ENCODE measurements at places on chromosomes 5 and 9.

- DNase-seq = no peak
Observed at GRCh38 chr5:173655196-173655797, 38.8 kb upstream of the BOD1 start.

DNA sequence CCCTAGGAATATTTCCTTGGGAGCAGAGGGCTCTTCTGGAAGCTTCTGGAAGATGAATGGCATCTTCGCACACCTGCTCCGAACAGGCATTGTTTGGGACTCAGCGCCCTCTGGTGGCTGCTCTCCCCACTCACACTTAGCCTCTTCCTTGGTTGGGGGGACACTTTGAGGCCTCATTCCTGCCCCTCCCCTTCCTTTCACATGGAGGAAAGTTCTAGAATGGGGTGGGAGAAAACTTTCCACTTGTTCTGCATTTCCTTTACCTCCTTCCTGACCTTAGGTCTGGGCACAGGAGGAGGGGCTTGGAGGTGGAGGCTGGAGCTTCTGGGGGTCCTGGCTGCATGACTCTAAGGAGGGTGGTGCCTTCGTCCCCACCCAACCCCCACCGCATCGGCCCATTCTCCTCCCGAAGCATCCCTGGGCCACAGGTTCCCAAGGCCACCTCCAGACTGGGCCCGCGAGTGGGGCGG is 19.3 kb upstream of the SMIM32 start:
- no peak for DNase-seq

GRCh38 chr9:128818839-128819715 is 777 bp downstream of the ENDOG start:
- no peak for DNase-seq

GRCh38 chr9:126906091-126906490 is 8.5 kb upstream of the RALGPS1 start:
- DNase-seq = no peak

DNA sequence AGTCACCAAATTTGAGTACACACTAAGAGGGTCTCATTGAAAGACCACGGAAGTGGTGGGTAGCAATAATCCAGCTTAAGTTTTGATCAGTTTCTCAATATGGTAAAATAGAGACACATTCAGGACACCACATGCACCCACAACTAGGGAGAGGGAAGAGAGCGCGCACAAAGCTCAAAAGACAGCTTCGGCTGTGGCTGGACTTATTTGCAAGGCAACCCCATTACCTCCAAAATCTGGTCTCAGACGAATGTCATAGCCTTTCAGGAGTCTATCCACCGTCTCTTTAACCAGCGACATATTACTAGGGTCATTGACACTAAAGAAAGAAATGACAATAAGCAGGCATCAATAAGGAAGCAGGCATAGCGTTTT is 443 bp downstream of the GABRB2 start:
- no peak for DNase-seq

DNA sequence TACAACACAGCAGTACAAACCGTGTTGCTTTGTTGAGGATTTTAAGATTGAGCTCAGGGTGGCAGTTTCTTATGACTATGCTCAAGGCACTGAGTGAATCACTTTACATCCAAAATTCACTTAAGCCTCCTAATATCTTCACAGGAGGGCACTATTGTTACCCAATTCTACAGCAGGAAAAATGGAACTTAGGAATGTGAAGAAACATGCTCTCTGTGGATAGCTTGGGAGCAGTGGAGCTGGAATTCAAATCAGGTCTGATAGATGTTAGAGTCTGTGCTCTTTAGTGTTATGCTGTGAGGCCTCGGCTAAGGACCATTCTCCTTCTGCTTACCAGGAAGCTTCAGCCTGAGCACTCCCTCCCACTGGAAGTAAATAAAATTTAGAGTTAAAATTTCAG is 18.7 kb upstream of the HMHB1 start:
- no peak for DNase-seq
